Thyroid gland (tissue), 4 donors: ENCODE measurements at places on chromosomes 4 and X.
A peak's percentile ranks its signal among the peaks of the same experiment; 100 is the strongest.

DNA sequence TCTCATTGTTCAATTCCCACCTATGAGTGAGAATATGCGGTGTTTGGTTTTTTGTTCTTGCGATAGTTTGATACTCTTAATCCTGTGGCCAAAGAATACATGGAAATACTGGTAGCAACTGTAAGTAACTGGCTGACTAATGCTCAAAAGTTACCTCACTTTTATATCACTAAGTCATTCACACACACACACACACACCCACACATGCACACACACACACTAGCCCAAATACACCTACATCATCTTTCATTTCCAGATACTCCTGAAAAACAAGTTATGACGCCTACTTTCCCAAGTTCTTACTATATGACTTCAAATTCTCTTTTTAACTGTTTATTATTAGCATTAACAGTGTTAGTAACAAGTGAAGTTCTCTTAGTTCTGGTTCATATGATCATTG, 101.3 kb downstream of the DCHS2 start:
- DNase-seq, result no peak

GRCh38 chr4:3307891-3308575, 15.2 kb downstream of the RGS12 start:
- peak; percentile 2 for DNase-seq

DNA sequence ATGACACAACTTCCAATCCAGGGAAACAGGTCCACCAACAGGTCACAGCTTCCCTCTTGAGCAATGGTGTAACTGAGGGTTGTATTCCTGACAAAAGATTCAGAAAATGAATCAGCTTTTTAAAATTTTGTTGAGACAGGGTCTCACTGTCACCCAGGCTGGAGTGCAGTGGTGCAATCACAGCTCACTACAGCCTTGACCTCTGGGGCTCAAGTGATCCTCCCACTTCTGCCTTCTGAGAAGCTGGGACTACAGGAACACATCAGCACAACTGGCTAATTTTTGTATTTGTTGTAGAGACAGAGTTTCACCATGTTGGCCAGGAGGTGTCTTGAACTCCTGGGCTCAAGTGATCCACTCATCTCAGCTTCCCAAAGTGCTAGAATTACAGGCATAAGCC, 43.7 kb downstream of the SAT1 start:
- no peak for DNase-seq

GRCh38 chr4:16136311-16136710, 52.5 kb upstream of the PROM1 start:
- DNase-seq, result no peak
